CD4-positive, alpha-beta memory T cell (primary cell): ENCODE measurements at places on chromosomes 3 and 15. TPM values are rescaled to one million over a fixed set of nuclear protein-coding genes. Genes with fewer than 3 reads are reported as not detected.

Gene ZIC4
- total RNA-seq, result not detected

Gene RAF1
- 120 TPM for total RNA-seq

Gene ARMC8
- 71.0 TPM for total RNA-seq

Gene ZNF445
- total RNA-seq, result 31.5 TPM

Gene GABRR3
- total RNA-seq, result not detected

Gene WNT5A
- 0.06 TPM for total RNA-seq

Gene STT3B
- 145 TPM for total RNA-seq

Gene CPNE4
- total RNA-seq, result not detected

Gene POC1A
- total RNA-seq, result 0.99 TPM

Gene STAG1
- 56.1 TPM for total RNA-seq

Gene PPM1L
- 6.5 TPM for total RNA-seq

Gene C3orf70
- total RNA-seq, result not detected

Gene CEP152
- 15.3 TPM for total RNA-seq

Gene SNURF
- 32.9 TPM for total RNA-seq

Gene IL5RA
- 0.33 TPM for total RNA-seq

Gene CFAP92
- not detected for total RNA-seq
